ENCODE measurements at places on chromosomes 5 and 9.

GRCh38 chr9:19216466-19216865 lies 14.0 kb upstream of the DENND4C start:
- DNase-seq = no peak

DNA sequence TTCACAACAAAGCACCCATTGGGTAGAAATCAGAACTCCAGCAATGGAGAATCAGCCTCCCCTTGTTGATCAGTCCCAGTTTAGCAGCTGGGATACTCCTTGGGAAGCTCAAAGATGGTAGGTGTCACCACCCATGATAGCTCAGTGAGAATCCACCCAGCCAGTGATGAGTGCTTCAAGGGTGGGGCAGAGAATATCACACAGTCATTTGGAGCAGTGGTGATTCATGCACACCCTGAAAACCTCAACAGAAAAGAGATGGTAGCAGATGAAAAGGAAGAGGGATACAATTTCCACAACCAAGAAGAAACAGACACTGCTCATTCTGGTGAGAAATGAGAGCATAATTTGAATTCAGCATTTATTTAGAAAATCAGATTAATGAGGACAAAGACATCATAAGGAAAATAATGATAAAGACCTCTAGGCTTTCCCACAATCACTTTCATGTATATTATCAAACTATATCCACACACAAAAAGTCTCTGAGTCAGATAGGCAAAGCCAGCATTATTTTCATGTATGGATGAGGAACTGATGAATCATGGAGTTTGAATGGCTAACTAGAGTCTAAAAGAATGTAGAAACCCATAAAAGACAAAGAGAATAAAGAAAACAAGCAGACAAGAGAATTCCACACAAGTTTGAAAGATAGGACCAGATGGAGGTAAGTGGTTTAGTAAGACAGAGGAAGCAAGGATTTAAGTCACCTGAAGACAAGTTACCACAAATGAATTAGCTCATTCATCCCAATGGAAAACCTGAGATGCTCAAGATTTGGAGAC lies 82.9 kb downstream of the FEM1C start:
- DNase-seq = no peak

DNA sequence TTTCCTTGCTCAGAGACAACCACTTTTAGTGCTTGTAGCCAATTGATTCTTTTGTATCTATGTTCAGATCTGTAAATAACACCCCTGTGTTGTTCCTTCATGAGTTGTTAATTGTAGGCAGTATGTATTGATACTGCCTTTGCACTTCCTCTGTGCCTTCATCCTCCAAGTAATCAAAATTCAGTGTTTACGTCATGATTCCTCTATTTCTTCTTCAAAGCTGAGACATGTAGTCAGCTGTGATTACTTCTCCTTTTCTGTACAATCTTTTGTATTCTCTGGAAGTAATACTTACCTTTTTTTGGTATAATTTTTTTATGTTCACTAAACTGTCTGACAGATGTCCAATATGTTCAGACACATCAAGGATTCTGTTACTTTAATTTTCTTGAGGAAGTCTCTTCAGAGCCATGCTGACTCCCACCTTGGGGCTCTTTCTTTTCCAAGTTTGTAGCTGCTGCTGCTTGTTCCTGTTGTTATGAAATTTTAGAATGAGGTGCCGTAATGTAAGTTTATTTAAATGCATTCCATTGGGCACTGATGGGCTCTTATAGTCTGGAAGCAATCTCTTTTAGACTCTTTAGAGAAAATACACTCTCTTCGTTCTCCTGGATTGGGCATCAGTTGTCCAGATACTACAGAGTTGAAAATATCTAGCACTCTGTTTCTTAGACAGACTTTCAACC lies 30.5 kb upstream of the LRRC70 start:
- DNase-seq = no peak

DNA sequence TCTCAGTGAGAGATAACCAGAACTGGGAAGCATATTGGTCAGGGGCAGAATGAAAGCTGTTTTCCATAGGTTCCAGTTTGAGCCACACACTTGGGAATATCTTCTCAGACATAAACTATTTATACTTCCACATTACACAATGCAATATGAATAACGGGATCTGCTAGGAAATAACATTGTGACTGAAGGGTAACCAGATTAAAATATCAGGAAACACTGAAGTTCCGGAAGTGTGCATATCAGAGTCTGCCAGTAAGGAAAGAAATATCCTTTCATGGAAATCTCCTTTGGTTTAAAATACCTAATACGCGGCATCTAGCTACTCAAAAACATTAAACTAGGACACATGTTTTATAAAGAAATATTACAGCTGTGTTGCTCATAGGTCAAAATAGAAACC lies 56.3 kb downstream of the ST8SIA4 start:
- DNase-seq = no peak

DNA sequence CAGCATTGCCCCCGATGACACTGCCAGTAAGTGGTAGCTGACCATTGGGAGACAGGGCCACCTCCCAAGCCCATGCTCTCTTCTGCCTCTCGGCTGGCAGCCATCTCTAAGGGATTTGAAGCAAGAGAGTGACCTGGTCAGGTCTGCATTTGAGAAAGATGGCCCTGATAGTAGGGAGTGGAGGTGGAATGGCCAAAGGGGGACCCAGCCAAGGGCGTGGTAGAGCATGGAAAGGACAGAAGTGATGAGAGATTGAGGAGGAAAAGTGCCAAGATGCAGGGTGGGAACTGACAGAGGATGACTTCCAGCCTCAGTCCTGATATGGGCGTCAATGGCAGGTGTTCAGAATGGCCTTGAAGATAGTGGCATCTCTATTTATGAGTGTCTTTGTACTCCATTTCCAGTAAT lies 9.0 kb downstream of the ABL1 start:
- DNase-seq = no peak

DNA sequence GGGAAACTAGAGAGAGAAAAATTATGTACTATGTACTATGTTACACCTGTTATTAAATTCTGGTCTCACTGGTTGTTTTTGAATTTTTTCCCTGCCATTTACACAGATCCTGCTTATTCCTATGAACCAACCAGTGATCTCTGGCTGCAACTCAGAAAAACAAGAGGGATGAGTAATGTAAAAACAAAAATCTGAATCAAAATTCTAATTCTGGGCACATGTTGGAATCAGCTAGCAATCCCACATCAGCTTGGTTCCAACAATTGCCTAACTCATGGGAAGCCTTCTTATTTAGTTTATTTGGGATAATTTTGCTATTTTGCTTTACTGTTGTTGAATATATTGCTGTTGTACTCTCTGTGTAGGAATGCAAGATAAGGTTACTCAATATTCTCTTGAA lies 78.3 kb downstream of the PLK2 start:
- DNase-seq = no peak

DNA sequence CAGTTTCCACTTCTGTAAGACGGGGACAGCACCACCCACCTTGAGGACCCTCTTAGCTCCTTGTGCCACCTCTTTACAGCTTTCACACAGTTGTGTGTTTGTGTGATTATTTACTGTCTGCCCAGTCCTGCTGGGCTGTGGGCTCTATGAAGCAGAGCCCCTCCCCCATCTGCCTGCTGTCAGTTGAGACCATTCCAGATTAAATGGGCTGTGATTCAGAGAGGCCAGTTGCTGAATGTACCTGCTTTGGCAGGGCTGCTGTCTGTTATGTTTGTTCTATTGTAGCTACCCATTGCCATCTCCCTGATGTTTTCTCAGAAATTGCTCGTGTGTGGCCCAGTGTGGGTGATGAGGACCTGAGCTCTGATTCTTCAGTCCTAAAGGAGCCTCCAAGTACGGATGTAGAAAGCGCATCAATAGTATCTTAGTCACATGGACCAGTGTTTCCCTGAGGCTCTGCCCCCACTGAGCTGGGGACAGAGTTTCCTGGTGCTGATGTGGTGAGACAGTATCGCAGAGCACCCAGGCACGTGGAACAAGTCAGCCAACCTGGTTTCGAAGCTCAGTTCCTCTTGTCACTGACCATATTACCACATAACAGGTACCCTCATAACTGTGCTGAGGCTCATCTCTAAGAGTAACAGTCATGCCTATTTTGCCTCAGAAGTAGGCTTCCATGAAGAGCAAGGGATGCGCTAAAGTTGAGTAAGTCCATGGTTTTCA lies 3.7 kb downstream of the ANGPTL2 start:
- no peak for DNase-seq

GRCh38 chr5:76069061-76069735 lies 14.0 kb upstream of the SV2C start:
- DNase-seq = no peak

GRCh38 chr9:100170556-100170955 lies 71.5 kb downstream of the INVS start:
- no peak for DNase-seq

DNA sequence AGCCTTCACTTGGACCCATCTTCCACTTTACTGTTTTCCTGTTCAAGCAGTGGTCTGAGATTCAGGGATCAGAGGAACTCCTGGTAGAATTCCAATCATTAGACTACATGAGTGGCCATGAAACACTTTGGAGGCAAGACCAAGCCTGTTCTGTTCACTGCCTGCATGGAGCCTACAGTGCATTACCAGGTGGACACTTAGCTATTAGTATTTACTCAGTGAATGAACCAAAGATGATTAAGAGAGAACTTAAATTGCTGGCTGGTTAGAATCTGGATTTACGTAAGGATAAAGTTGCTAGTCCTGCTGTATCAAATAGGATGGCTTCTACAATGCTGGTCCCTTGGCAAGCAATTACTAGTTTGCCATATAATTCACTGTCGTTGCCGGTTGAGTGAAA lies 245.5 kb downstream of the ARRDC3 start:
- no peak for DNase-seq

- DNase-seq = no peak
These were observed 267.2 kb upstream of the DAB2 start for GRCh38 chr5:39691993-39692392.

- no peak for DNase-seq
These were observed 76.4 kb downstream of the TTLL11 start for GRCh38 chr9:122016744-122017143.

DNA sequence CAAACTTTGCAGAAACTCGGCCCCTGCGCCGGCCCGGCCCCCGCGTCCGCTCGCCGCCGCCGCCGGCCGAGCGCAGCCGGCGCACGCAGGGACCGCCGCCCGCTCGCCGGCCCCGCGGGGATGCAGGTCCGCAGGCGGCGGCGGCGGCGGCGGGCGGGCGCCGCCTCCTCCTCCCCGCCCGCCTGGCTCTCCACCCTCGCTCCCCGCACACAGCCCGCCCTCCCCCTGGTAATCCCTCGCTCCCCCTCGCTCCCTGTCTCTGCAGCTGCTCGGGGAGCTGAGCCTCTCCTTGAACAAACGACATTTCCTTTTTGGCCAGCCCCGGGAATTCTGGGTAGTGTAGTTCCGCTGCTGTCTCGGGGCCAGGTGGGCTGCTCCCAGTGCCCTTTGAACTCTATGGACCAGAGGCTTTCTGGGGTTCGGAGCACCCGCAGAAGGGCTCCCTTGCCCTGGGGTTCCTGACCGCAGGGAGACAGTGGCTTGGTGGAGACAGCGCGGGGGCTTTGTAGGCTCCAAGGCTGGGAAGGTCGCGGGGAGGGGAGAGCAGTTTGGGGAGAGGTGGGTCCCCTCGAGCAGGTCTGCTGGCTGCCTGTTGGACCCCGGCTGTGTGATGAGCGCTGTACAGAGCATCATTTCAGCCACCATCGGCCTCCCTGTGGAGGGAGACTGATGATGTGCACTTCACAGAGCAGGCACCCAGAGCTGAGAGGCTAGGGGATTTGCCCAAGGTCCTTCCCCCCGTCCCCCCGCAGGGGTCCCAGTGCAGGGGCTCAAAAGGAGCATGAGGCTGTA lies 1.8 kb upstream of the FAM78A start:
- peak; percentile 81 for DNase-seq

DNA sequence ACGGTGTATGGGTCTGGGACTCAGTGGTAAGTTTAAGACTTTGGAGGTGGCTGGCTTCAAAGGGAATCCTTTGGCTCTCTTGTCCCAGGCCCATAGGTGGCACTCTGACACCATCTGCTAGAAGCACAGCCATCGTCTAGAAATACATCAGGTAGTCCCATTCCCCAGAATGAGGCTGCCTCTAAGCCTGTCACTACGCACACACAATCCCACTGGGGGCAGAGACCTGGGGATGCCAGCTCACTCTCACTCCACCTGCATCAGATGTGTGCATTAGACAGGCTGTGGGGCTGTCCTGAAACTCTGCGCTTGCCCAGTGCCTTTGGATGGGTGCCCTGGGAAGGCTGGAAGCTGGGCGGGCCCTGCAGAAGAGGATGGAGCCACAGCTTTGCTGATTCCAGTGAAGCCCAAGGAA lies 127.5 kb upstream of the PANK3 start:
- DNase-seq = peak; percentile 16

GRCh38 chr5:6281818-6282217 lies 96.5 kb downstream of the MED10 start:
- no peak for DNase-seq

- no peak for DNase-seq
These were observed 15.3 kb downstream of the ASPN start for GRCh38 chr9:92467041-92467440.

DNA sequence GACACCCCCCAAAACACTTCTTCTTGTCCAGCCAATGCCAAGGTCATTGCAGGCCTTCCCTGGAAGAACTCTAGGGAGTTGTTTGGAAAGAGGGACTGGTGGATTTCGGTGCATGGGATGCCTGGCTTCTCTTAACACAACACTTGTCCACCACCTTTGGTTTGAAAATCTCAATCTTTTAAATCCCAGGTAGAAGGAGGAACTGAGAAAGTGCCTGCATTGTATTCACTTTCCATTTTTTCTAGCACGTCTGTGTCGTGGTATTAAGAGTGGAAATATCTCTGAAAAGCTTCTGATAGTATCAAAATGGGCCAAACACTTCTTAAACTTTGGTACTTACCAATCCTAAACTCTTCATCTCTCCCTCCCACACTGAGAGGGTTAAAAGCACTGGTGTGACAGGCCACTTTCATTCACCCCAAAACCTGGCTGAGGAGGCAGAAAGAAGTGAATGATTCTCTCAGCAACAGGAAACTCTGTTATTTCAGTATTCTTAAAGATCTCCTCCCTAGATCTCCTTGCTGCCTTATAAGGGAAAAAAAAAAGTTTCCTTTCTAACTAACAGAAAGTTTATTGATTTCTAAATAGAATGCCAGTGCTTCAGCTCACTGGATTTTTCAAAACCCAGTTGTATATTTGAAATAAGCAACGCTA lies 3.9 kb upstream of the NFIB start:
- no peak for DNase-seq

GRCh38 chr5:34496701-34497469 lies 159.2 kb upstream of the RAI14 start:
- DNase-seq = no peak

- no peak for DNase-seq
These were observed 35.0 kb upstream of the UNC5A start for GRCh38 chr5:176775409-176775808.

DNA sequence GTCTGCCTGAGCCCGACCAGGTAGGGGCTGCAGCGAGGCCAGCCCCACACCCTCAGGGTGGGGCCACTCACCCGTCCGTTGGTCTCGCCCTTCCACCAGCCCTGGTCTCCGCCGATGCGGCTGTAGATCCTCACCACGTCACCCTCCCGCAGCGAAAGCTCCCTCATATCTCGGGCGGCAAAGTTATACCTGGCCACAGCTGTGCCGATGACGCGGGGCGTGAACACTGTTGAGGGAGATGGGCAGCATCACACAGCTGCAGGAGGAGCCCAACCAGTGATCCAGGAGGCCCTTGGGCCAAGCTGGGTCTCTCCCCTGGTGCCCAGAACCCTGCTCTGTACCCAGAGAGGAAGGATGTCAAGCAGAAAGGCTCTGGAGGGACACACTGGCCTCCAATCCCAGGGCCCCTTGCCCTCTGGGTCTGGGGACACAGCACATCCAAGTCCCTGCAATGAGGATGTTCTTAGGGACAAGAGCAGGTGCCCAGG lies 30.3 kb upstream of the SARDH start:
- DNase-seq = no peak

- DNase-seq = no peak
These were observed 5.8 kb downstream of the EXOC3 start for GRCh38 chr5:448766-449090.

GRCh38 chr5:36066540-36067210 lies at the start of gene UGT3A2:
UGT3A2 (minus strand) TSS chr5:36066882; CDS start chr5:36066789, 93 bp downstream.
- DNase-seq = no peak
